ENCODE measurements at places on chromosomes 7 and 10. TPM values are rescaled to one million over a fixed set of nuclear protein-coding genes. Genes with fewer than 3 reads are reported as not detected.
A peak's percentile ranks its signal among the peaks of the same experiment; 100 is the strongest.

The PON1 gene
- not detected for total RNA-seq

The ARL5B gene
- total RNA-seq = 35.3 TPM

DNA sequence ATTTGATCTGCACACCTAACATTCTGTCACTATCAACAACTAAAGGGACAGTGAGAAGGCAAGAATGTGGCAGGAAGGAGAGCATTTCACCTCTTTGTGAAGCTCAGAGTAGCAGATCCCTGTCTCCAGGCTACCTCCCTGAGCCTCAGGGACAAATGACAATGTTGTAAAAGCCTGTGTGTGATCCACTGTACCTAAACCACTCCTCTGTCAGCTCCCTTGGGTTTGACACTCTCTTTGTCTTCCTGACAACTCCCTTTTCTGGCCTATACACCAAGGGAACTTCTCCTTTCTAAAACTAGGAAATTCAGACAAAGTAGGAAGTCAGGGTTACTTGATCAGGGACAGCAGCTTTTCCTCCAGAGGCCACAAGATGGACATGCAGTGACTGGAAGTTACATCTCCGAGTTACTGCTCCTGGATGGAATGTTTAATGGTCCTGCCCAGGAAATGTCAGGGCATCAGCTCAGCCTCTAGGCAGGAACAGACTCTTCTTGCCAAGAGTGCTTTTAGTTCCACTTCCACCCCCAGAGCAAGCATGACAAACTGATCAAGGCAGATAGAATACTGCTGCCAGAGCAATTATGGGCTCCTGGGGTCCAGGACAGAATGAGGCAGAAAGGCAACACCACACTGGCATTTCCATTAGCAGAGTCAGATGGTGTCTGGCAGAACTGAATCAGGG lies 1014.5 kb upstream of the LRRTM3 start:
- no peak for DNase-seq

DNA sequence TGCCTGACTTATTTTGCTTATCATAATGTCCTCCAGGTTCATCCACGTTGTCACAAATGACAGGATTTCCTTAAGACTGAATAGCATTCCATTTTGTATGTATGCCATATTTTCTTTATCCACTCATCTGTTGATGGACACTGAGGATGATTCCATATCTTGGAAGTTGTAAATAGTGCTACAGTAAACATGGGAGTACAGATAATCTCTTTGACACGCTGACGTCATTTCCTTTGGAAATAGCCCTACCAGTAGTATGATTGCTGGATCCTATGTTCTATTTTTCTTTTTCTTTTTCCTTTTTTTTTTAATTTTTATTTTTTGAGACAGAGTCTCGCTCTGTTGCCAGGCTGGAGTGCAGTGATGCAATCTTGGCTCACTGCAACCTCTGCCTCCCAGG lies 167.6 kb downstream of the CTTNBP2 start:
- DNase-seq = no peak

DNA sequence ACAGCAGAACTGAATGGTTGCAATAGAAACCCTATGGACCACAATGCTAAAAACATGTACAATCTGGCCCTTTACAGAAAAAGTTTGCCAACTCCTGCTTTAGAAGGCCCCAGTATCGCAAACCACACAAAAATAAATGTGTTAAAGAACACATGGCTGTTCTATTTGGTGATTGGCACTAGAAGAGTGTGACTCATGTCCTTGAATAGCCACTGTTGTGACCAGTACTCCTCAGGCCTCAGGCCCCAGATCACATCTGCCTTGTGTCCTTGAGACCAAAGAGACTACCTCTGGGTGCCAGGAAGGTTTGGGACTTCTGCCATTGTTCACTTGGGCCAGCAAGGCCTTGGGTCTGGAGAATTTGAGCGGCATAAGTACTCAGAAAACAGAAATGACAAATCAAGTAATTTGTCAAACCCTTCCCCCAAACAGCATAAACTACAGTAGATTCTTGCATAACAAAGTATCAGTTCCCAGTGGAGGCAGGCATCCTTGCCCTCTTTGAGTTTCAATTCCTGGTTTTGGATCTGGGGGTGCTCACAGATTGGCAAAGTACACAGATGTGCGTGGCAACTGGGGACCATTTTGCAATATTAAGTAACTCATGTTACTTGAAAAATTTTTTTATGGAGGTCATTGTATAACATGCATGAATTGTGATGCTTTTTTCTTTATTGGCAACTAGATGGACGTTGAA lies 50.2 kb downstream of the MTURN start:
- DNase-seq = no peak

The PRLHR gene
- not detected for total RNA-seq

- DNase-seq = no peak
Observed at GRCh38 chr10:18504161-18504560, 147.2 kb downstream of the NSUN6 start.

The ZFAND2A gene
- total RNA-seq = 9.2 TPM

The SPDYE5 gene
- not detected for total RNA-seq

The THSD7A gene
- 0.69 TPM for total RNA-seq

DNA sequence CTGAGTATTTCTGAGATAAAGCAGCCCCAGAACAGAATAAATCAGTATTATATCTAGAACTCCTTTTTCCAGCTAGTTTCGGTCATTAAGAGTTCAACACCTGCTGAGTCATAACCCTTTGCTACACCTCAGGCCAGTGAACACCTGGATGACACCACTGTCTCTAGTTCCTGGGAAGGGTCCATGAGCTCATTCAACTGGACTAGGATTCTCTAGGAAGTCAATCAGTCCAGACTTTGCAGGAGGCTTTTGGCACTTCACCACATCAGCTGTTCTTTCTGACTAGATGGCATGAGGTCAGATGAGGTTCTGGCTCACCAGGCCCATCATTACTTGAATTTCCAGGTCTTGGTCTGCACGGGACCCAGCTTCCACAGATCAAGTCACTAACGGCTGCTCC lies 11.7 kb downstream of the SLC39A12 start:
- DNase-seq = no peak

- DNase-seq = no peak
Observed at GRCh38 chr10:120555842-120556532, 99.0 kb downstream of the PLPP4 start.

GRCh38 chr10:68084469-68084868 lies 9.4 kb upstream of the HERC4 start:
- no peak for DNase-seq

DNA sequence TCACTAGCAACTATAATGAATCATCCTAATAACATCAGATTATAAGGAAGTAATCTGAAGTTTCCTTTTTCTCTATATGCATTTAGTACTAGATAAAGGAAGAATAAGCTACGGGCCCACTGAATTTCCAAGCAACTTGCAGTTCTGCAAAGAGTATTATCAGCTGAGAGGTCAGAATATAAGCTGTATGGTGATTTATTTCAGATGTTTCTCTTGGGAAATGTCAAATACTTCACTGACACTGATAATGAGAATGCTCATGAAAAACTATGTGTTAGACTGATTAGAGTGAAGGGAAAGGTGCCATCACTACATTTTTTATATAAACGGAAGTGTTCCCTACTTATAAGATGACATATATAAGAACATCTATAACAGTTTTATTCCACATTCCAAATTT lies 251.2 kb upstream of the HGF start:
- DNase-seq = no peak

DNA sequence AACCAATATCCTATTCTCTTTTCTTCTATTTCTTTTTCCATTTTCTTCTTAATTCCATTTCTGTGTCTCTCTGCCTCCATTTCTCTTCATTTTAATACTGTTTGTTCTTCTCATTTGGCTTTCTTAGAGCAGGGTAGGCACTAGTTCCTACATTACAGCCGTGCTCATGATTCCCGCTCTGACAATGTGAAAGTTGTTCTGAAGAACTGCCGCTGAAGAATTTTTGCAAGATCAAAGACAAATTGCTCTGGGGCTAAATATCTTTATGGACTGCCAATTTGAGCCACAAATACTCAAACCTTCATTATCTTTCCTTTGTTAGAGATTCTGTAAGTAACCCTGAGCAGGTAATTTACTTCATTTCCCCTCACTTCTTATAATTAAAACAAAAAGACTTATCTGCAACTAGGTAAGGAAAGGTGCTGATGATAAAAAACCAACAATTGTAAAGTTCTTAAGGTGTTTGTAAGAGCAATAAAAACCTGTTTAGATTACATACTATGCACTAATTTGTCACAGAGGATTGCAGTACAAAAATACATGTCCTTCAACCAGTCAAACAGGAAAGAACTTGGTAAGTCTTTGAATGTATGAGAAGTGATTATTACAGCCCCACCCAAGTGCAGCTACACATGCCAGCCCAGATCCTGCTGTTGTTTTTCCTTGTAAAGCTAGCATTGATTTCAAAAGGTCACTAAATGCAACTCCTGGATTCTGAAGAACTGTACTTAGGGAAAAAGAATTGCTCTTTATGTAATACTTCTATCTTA lies 127.5 kb downstream of the COL28A1 start:
- DNase-seq = no peak

DNA sequence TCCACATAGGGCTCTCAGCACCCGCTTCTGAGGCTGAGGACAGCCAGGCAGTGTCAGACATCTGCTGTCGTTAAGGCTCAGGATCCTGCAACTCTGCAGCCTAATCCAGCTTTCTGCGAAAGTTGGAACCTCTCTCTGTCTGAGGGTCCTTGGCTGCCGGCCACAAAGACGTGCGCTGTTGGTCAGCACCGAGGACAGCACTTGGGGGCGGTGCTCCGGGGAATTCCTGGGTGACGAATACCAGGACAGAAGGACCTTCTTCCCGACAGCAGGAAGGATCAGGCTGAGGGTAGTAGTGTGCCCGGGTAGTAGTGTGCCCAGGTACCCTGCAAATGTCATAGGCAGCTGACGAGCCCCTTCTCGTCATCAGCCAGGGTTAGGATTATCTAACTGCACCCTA lies 16.0 kb upstream of the RASGEF1A start:
- DNase-seq = peak; percentile 89

- DNase-seq = peak; percentile 99
Observed at GRCh38 chr7:73703757-73704639, 15.5 kb downstream of the STX1A start.

The NUTM2E gene
- total RNA-seq = 0.15 TPM

DNA sequence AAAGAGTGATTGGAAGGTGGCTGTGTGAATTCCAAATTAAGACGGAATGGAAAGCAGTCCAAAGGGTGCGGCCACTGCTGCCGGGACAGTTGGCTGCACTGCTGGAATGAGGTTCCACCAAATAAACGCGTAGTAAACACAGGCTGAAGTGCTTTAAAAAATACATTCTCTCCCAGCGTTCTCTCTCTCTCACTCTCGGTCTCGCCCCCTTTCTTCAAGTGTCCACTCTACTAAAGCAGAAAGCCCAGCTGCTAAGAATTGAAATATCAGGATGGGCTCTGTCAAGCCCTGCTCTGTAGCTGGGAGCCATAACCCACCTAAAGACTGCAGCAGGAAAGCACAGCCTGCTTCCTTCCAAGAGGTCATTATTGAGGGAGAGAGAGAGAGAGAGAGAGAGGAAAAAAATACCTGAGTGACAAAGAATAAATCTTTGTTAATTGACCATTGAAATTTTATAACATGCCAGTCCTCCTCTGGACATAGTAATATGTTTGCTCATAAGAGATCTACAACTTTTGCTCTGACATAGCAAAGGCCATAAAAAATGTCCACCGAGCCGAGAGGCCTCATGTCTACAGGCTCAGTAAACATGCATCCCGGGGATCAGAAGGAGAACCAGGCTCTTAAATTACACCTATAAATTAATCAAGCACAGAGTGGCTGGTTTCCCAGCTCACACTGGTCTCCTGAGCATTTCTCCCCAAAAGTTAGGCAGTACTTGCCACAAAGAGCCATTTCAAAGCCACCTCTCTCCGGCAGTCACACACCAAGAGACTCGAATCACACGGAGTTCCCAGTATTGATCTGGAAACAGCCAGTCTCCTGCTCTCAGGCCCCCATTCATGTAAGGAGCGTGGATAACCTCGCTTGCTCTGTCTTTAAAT lies 72.8 kb downstream of the FGFR2 start:
- DNase-seq = no peak

DNA sequence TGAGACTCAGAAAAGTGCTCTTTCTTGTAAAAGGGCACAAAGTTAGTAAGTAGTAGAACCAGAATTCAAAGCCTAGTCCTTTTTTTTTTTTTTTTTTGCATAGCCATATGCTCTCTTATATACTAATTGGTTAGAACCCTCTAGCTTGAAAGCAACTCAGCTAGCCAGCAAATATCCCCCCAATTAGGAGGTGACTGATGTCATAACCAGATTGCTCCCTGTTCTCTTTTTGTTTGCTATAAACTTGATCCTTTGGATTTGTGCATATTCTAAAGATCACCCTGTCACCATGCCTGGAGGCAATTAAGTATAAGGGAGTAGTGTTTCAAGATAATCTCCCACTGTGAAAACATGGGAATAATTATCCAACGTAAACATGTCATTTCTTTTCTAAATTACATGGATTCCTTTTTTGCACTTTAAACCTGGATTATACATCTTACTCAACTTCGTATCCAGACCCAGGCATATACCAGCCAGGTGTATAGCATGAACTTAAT lies 963.4 kb downstream of the CNTNAP2 start:
- DNase-seq = no peak

GRCh38 chr10:11170574-11170973 lies 152.9 kb downstream of the CELF2 start:
- DNase-seq = no peak

DNA sequence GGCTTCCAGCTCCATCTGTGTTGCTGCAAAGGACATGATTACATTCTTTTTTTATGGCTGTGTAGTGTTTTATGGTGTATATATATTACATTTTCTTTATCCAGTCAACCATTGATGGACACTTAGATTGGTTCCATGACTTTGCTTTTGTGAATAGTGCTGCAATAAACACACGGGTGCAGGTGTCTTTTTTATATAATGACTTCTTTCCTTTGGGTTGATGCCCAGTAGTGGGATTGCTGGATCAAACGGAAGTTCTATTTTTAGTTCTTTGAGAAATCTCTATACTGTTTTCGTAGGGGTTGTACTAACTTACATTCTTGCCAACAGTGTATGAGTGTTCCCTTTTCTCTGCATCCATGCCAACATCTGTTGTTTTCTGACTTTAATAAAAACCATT lies 189.7 kb downstream of the ACTR3B start:
- DNase-seq = no peak

GRCh38 chr7:28217143-28217542 lies 36.5 kb upstream of the JAZF1 start:
- no peak for DNase-seq

- no peak for DNase-seq
Observed at GRCh38 chr10:80542652-80543318, 5.1 kb downstream of the SH2D4B start.

The C10orf143 gene
- 2.3 TPM for total RNA-seq

The ZNF117 gene
- total RNA-seq = 1.7 TPM
